ENCODE measurements at places on chromosomes 6 and 20. TPM values are rescaled to one million over a fixed set of nuclear protein-coding genes. Genes with fewer than 3 reads are reported as not detected.

DNA sequence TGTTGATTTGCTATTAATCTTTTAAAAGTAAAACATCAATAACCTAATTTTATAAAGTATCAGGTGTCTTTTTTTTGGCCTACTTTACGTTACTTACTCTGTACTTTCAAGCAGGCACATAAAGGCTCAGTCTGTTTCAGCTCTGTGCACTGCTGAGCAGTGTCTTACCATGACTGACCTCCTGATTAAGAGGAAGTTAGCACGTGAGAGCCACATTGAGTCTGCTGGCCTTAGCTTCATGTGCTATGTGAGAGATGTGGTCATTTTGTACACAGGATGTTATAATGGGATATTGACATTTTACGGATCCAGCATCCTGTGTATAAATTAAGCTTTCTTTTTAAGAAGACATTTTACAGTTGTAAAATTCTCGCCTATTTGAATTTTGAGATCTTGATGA is 31.9 kb downstream of the ARID1B start:
- no peak overlapping the region for H3K4me3 ChIP-seq
- no peaks in the 10 kb centered on the region for H3K36me3 ChIP-seq
- no peak for DNase-seq
- H3K4me1 ChIP-seq = peaks cover 73% of the 10 kb centered on the region
- no peaks in the 10 kb centered on the region for H3K27me3 ChIP-seq
- H3K27ac ChIP-seq = no peak overlapping the region

DNA sequence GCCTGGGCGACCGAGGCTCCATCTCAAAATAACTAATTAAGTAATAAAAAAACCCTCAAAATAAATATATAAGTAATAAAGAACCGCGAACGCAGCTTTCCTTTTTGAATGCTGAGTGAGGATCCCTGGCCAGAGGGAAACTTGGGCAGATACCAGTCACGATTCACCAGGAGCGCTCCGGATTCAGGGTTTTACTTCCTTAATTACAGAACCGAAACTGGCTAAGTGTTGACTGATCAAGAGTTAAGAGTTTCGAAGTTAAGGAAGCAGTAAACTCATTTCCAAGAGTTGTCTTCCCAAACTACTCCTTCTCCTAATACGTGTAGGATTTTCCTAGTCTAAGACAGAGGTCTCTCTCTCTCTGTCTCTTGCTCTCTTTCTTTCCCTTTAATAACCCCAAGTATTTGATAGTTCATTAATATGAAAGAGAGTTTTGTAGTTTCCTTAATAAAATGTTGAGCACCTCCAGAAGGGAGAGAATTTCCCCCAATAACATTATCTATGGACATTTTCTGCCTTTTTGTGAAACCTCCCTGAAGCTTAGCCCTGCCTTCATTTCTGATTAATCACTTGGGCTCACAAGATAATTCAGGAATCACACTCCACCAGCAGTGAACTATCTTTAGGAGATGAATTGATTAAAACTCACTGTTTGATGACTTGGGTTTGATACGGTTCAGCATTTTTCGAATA is 61.4 kb upstream of the ZNF217 start:
- peaks cover 33% of the 10 kb centered on the region for H3K4me1 ChIP-seq
- no peaks in the 10 kb centered on the region for H3K36me3 ChIP-seq
- peak overlapping the region; percentile 31 for H3K27ac ChIP-seq
- DNase-seq = no peak
- H3K4me3 ChIP-seq = peak overlapping the region; percentile 43

GRCh38 chr20:24768713-24769601 is 180.1 kb upstream of the CST7 start:
- no peak overlapping the region for H3K4me3 ChIP-seq
- DNase-seq = no peak
- H3K27me3 ChIP-seq = peaks cover 20% of the 10 kb centered on the region
- no peak overlapping the region for H3K27ac ChIP-seq
- no peaks in the 10 kb centered on the region for H3K4me1 ChIP-seq

BMP2 gene
- 0.10 TPM for total RNA-seq

- no peak overlapping the region for H3K4me3 ChIP-seq
- no peaks in the 10 kb centered on the region for H3K4me1 ChIP-seq
- H3K27ac ChIP-seq = no peak overlapping the region
- no peaks in the 10 kb centered on the region for H3K27me3 ChIP-seq
Observed at GRCh38 chr6:74269600-74269858, 573.5 kb downstream of the CD109 start.

- H3K27me3 ChIP-seq = peaks cover 8% of the 10 kb centered on the region
- no peak for DNase-seq
- H3K27ac ChIP-seq = no peak overlapping the region
- no peak overlapping the region for H3K4me3 ChIP-seq
- H3K4me1 ChIP-seq = no peaks in the 10 kb centered on the region
Observed at GRCh38 chr6:56988145-56988544, 33.2 kb downstream of the BEND6 start.

- H3K4me3 ChIP-seq = no peak overlapping the region
- H3K27ac ChIP-seq = no peak overlapping the region
- peaks cover 37% of the 10 kb centered on the region for H3K27me3 ChIP-seq
- H3K4me1 ChIP-seq = peaks cover 8% of the 10 kb centered on the region
- no peak for DNase-seq
Observed at GRCh38 chr6:167824591-167825331, 1.9 kb upstream of the AFDN start.

ADGRF5 gene
- not detected for total RNA-seq

MROH8 gene
- 2.1 TPM for total RNA-seq

ZNF133 gene
- 6.6 TPM for total RNA-seq

FOXO3 gene
- total RNA-seq = 17.8 TPM

DNA sequence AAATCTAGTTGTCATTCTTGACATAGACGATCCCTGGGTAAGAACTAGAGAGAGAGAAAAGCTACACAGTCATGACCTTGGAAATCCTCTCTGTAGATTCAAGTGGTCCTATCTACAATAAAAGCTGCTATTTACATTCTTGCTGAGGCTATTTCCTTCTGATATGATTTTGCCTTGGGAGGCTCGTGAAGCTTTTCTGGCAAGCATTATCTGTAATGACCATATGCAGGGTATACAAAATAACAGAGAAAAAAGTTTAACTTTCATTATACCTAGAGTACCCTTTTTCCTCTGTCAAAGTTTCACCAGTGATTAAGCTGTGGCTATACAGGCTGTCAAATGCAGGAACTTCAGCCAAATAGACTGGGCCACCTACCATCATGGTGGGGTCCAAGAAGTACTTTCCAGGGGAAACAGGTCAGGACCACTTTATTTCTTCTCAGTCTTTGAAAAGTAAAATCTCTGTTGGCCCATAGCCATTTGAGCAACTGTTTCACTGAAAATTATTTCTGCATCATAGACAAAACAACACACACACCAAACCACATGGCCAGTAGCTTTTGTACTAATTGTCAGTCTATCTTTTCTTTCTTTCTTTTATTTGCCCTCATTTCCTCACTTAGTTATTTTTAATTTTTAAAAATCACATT is 677.0 kb upstream of the ID4 start:
- H3K27ac ChIP-seq = no peak overlapping the region
- no peak overlapping the region for H3K4me3 ChIP-seq
- no peaks in the 10 kb centered on the region for H3K4me1 ChIP-seq
- H3K36me3 ChIP-seq = no peaks in the 10 kb centered on the region
- no peaks in the 10 kb centered on the region for H3K27me3 ChIP-seq
- DNase-seq = no peak

- no peak overlapping the region for H3K4me3 ChIP-seq
- DNase-seq = no peak
Observed at GRCh38 chr6:108492131-108492766, 68.5 kb upstream of the FOXO3 start.

DNA sequence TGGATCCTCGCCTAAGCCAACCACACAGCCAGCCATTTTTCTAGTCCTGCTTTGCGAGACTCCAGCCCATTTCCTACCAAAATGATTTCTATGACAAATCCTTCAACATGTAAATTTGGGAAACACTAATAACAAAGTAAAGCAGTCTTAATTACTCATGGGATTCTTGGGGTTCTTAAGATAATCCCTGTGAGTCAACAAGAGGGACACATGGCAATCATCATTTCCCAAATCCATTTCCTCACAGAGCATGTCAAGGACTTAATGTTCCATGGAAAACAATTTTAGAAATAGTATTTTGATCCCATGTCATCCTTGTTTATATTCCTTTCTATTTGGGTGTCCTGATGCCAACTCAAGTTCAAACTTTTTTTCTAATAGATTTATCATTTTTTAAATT is 322.7 kb upstream of the NOX3 start:
- peaks cover 6% of the 10 kb centered on the region for H3K36me3 ChIP-seq
- DNase-seq = no peak
- H3K27ac ChIP-seq = no peak overlapping the region
- H3K4me1 ChIP-seq = no peaks in the 10 kb centered on the region
- no peaks in the 10 kb centered on the region for H3K27me3 ChIP-seq
- H3K4me3 ChIP-seq = no peak overlapping the region

ASCC3 gene
- 81.6 TPM for total RNA-seq

- no peaks in the 10 kb centered on the region for H3K4me1 ChIP-seq
- no peak for DNase-seq
- no peak overlapping the region for H3K4me3 ChIP-seq
- H3K36me3 ChIP-seq = peaks cover 4% of the 10 kb centered on the region
- no peaks in the 10 kb centered on the region for H3K27me3 ChIP-seq
Observed at GRCh38 chr6:23277521-23278179, 708.3 kb downstream of the HDGFL1 start.

DNA sequence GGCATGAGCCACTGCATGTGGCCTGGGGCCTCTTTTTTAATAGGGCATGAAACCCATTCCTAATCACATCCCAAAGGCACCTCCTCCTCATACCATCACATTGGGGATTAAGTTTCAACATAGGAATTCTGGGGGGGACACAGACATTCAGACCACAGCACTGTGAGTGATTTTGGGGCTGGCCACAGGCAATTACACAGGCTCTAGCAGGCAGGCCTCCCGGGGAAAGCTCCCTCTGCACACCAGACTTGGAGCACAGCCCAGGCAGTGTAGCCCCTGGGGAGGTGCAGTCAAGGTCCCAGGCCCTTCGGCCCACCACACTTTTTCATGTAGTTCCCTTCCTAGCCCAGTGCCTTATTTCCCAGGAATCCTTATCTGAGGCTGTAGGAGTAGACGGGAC is 5.5 kb downstream of the SFT2D1 start:
- no peak overlapping the region for H3K27ac ChIP-seq
- H3K4me3 ChIP-seq = no peak overlapping the region
- H3K36me3 ChIP-seq = peaks cover 22% of the 10 kb centered on the region
- DNase-seq = no peak

DNA sequence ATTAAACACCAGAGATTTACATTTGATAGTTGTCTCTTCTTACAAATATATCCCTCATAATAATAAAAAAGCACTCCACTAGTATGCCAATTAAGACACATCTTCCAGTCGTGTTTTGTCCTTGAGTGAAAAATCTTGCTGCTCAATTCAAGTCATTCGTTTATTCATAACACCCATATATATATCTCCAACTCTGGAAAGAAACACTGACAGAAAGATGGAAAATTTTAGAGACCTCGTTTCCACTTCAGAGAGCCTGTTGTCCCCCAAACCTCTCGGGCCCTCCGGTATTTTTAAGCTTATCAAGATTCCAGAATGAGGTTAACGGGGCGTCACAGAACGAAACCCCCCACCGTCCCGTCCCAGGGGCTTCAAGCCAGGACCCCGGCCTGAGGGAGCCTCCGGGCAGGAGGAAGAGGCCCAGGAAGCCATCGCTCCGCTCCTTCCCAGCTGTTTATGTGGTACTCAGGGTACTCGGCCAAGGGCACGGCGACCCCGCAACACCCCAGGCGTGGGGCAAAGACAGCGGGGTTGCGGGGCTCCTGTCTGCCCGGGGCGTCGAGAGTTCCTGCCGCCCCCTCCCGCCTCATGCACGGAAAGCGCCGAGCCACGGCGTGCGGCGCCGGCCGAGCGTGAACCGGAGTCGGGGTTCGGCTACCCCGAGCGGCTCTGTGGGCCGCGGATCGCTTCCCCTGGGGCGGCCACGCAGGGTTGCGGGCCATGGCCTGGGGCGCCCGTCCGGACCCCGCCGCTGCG is 623 bp upstream of the SNX9 start:
- no peak for DNase-seq
- peaks cover 9% of the 10 kb centered on the region for H3K4me1 ChIP-seq
- no peaks in the 10 kb centered on the region for H3K36me3 ChIP-seq
- H3K4me3 ChIP-seq = peak overlapping the region; percentile 64
- H3K27ac ChIP-seq = no peak overlapping the region
- peaks cover 40% of the 10 kb centered on the region for H3K27me3 ChIP-seq

DNA sequence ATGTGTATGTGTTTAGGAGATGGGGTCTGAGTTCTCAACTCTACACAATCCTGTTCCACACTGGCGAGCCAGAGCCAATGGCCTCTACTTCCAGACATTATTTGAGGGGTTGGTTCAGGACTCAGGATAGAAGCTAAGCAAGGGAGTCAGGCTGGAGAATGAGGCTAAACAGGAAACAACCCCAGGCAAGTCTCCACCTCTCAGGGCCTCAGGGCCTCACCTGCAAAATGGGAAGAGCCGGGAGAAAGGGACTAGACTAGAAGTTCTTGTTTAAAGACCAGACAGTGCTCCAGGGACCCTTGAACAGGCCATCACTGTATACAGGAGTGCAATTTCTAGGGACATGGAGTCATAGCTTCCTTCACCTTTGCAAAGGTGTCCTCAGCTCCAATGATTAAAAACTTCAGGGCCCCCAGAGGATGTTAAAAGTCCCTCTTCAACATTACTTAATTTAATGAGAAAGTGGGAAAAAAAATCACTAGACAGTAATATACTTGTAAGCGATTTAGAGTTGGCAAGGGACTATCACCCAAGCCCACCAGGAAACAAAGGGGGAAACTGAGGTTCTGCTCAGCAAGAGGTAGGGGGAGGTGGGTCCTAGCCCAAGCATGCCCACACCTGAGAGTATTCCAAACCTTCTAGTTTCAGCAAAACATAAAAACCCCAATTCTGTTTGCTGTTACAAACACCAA is 41.7 kb downstream of the ZMYND8 start:
- no peak for DNase-seq
- peak overlapping the region; percentile 2 for H3K4me3 ChIP-seq
- peaks cover 50% of the 10 kb centered on the region for H3K4me1 ChIP-seq
- H3K27ac ChIP-seq = peak overlapping the region; percentile 99
- no peaks in the 10 kb centered on the region for H3K36me3 ChIP-seq

DNA sequence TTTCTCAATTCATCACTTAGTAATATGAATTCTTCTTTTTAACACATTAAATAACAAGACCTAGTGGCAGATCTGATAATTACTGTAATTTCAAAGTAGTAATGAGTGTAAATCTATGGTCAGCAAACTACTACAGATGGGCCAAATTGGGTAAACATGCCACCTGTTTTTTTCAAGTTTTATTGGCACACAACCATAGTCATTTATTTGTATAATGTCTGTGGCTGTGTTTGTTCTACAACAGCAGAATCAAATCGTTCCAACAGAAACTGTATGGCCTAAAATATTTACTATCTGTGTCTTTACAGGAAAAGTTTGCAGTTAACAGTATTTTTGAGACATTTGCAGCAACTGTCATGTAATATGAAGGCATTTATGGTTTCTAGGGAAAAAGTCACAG is 86.1 kb upstream of the EYA2 start:
- no peaks in the 10 kb centered on the region for H3K4me1 ChIP-seq
- no peak for DNase-seq
- no peak overlapping the region for H3K27ac ChIP-seq
- no peak overlapping the region for H3K4me3 ChIP-seq

- no peak overlapping the region for H3K4me3 ChIP-seq
- H3K27me3 ChIP-seq = no peaks in the 10 kb centered on the region
- no peak for DNase-seq
- no peak overlapping the region for H3K27ac ChIP-seq
Observed at GRCh38 chr6:15653581-15653980, 9.2 kb downstream of the DTNBP1 start.

GRCh38 chr6:125220712-125221111 is 67.1 kb downstream of the TPD52L1 start:
- H3K4me1 ChIP-seq = peaks cover 3% of the 10 kb centered on the region
- H3K27ac ChIP-seq = no peak overlapping the region
- DNase-seq = no peak
- no peak overlapping the region for H3K4me3 ChIP-seq
- H3K36me3 ChIP-seq = no peaks in the 10 kb centered on the region

CLVS2 gene
- total RNA-seq = not detected

HLA-DQB2 gene
- total RNA-seq = 0.88 TPM
